ENCODE measurements at places on chromosomes 3 and 15. TPM values are rescaled to one million over a fixed set of nuclear protein-coding genes. Genes with fewer than 3 reads are reported as not detected.
A peak's percentile ranks its signal among the peaks of the same experiment; 100 is the strongest.

DNA sequence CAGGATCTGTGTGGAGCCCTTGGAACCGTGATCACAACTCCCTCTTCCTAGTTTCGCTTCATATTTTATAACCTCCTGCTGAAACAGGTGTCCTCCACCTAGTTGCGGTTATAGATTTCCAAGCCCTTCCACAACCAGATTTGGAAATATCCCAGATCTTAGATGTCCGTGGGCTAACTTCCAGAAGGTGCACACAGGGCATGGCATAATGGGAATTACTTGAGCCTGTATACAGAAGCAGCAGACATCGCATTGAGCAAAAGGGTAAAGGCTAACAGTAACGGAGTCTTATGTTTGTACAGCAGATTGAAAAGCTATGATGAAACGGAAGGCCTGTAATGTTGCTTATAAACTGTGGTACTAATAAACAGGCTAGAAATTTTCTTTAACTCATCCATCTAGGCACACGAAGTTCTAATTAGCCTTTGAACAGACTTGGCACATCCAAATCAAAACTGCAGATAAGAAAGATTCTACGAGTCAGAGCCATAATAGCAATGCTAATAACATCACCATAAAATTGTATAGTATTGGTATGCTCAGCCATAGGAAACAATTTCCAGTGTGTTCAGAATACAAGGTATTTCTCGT, 1.2 kb upstream of the USF3 start:
- DNase-seq, result peak; percentile 46

- no peak for DNase-seq
These were observed at the start of gene SEMA6D for GRCh38 chr15:47717036-47717612. Gene SEMA6D, plus strand, starts transcription at chr15:47717505. Its CDS starts 42,294 bp downstream, at chr15:47759799.

GRCh38 chr3:157249606-157250005, 89.7 kb upstream of the CCNL1 start:
- DNase-seq, result no peak

- no peak for DNase-seq
These were observed 90.0 kb downstream of the FSIP1 start for GRCh38 chr15:39692356-39693327.

- no peak for DNase-seq
These were observed 913.6 kb upstream of the ARPP21 start for GRCh38 chr3:34725774-34726173.

GRCh38 chr3:10702961-10703740, 112.9 kb upstream of the SLC6A11 start:
- DNase-seq, result no peak

- no peak for DNase-seq
These were observed 236.1 kb downstream of the ROBO1 start for GRCh38 chr3:79531566-79532295.

- DNase-seq, result no peak
These were observed 952 bp upstream of the HDDC3 start for GRCh38 chr15:90933301-90933700.

GRCh38 chr15:48058371-48058770, 62.4 kb upstream of the SLC24A5 start:
- no peak for DNase-seq

GRCh38 chr3:57064572-57064971, 4.1 kb downstream of the SPATA12 start:
- no peak for DNase-seq

DNA sequence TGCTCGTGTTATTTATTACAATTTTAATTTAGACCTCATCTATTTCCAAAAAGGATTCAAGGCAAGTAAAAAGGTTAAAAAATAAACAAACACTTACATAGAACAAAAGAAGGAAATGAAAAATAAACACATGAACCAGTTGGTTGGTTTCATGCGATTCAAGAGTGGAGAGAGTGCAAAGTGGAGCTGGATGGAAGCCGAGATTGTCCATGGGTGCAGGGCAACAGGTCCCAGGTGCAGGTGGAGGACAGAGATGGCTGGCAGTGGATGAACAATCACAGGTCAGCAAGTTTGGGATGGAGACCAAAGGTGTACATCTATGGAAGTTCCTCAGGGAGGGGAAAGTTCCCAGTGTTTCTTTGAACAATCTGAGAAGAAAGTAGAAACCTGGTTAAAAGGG, 11.6 kb upstream of the SEMA5B start:
- DNase-seq, result no peak

Gene SMAD6
- 0.38 TPM for total RNA-seq

Gene ANKRD63
- not detected for total RNA-seq

Gene GOLGA6L10
- total RNA-seq, result 1.8 TPM

Gene COL8A1
- total RNA-seq, result 0.12 TPM

Gene TLR9
- total RNA-seq, result 0.20 TPM
